ENCODE measurements at places on chromosomes 13 and 19.

DNA sequence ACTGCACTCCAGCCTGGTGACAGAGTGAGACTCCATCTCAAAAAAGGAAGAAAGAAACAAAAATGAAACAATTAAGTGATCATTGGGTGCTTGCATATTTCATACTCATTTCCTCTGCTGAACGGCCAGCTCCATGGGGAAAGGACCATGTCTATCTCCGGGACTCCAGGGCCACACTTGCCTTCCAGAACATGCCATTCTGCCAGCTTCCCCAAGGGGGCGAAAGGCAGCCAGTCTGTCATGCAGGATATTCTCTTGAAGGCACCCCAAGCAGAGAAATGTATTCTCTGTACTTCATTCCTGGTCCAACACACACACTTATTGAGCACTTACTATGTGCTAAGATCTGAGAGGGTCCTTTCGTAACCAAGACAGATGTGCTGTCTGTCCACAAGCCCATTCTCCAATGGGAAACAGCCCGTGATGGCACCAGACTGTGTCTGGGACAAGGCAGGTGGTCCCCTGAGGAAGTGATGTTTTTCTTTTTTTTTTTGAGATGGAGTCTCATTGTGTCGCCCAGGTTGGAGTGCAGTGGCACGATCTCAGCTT, 10.2 kb upstream of the CARM1 start:
- DNase-seq: peak; percentile 92

- no peak for DNase-seq
Measured at GRCh38 chr13:112241288-112241687, 134.9 kb upstream of the SPACA7 start.

GRCh38 chr19:9075064-9075949, 11.6 kb upstream of the OR1M1 start:
- DNase-seq: peak; percentile 99

- DNase-seq: no peak
Measured at GRCh38 chr13:41694545-41695301, 237.4 kb downstream of the RGCC start.

GRCh38 chr13:50594276-50595051, 249.0 kb downstream of the DLEU7 start:
- peak; percentile 67 for DNase-seq

DNA sequence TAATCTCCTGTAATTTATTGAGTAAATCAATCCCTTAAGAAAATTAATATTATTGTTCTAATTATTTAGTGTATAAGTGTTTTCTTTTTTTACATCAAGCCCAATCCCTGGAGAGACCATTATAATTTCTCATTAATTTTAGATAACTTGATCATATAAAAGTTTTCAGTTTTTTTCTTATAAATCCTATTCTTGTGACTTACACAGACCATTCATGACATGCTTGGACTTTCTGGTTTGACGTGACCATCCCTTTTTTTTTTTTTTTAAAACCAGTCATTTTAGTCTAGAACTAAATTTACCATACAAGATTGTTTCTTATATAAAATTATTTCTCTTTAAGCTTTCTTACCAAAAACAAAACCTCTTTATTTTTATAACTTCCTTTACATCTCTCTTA, 5.4 kb upstream of the MTRF1 start:
- DNase-seq: peak; percentile 66

DNA sequence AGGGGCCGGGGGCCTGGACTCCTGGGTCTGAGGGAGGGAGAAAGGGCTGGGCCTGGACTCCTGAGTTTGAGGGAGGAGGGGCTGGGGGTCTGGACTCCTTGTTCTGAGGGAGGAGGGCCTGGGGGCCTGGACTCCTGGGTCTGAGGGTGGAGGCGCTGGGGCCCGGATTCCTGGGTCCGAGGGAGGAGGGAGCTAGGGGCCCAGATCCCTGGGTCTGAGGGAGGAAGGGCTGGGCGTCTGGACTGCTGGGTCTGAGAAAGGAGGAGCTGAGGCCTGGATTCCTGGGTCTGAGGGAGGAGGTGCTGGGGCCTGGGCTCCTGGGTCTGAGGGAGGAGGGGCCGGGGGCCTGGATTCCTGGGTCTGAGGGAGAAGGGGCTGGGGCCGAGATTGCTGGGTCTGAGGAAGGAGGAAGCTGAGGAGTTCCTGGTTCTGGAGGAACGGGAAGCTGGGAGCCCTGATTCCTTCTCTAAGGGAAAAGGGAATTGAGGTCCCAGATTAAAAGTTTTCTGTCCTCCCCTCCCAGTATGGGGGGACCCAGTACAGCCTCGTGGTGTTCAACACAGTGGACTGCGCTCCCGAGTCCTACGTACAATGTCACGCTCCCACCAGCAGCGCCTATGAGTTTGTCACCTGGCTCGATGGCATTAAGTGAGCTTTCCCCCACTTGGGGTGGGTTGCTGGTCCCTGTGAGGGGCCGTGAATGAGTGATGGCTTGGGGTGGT, 721 bp downstream of the MED25 start:
- DNase-seq: peak; percentile 60

- DNase-seq: no peak
Measured at GRCh38 chr13:75771818-75772217, 135.7 kb downstream of the LMO7 start.

- no peak for DNase-seq
Measured at GRCh38 chr13:70835371-70835770, 727.1 kb upstream of the KLHL1 start.

DNA sequence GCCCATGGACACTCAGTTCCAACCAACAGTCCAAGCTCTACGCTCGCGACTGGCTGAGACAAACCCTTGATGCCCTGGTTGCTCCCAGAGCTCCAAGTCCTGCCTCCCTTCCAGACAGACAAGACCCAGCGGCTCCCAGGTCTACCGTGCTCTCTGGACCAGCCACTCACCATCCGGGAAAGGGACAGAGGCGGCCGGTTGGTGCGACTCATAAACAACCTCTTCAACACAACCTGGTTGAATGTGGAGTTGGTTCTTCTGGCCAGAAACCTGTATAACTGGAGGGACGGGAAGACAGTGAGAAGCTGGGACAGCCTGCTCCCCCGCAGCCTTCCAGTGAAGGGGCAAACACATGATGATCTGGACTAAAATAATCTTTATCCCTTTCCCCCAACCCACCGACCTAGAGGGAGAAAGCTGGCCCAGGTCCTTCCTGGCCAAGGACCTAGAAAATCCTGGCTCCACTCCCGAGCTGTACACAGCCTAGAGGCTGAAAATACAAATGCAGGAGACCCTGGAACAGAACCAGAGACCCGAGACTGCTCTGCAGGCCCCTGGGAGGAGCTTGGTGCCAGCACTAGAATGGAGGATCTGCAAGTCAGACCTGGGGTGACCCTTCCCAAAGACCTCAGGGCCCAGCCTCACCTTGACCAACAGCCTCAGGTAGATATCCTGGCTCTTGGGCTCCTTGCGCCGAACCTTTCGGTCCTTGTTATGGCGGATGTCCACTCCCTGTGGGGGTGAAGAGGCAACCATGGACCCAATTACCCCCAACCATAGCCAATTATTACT, 1.6 kb downstream of the RPL18 start:
- DNase-seq: no peak

GRCh38 chr19:6086068-6086788, 24.1 kb downstream of the RFX2 start:
- DNase-seq: no peak

- no peak for DNase-seq
Measured at GRCh38 chr19:41936416-41936850, 8.2 kb upstream of the ERFL start.

DNA sequence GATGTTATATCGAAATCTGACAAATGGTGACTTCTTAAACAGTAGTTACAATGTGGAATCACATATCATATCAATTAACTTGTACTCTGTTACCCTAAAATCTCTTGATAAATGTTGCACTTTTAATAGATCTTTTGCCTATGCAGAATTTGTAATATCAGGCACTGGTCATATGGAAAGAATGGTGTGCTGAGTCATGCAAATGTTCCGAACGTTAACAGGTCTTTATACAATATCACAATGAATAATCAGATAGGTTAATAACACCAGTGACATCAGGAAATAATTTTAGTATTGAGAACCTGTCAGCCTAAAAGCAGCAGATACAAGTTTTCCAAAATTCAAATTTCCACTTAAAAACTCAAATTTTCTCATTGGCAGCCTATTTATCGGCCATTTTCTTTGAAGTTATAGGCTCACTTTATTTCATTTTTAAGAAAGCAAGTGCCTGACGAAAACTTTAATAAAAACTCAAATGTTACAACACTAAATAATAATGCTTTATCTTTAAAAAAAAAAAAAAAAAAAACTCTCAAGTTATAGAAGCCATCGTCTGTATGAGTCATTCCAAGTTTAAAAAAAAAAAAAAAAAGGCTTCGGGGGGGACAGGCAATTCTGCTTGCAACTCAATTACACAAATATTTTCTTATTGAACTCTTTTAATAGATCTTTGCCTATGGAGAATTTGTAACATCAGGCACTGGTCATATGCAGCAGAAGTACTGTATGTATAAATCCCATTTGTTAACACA, 180.9 kb downstream of the DIAPH3 start:
- DNase-seq: no peak

DNA sequence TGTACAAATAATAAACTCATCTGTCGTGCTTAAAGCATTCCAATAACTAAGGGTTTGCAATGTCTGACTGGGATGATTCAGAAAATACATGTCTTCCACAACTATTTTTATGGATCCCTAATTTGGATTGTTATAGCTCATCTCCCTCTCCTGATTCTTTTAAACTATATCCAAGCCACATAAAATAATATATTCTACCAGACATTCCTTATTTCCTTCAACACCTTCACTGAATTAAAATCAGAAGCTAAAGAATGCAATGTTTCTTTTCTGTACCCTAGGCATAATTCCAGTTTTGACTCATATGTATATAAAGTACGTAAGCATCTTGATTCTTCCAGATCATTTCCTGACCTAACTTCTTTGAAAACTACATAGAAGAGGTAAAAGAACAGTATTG, 420.4 kb downstream of the EFNB2 start:
- DNase-seq: no peak

DNA sequence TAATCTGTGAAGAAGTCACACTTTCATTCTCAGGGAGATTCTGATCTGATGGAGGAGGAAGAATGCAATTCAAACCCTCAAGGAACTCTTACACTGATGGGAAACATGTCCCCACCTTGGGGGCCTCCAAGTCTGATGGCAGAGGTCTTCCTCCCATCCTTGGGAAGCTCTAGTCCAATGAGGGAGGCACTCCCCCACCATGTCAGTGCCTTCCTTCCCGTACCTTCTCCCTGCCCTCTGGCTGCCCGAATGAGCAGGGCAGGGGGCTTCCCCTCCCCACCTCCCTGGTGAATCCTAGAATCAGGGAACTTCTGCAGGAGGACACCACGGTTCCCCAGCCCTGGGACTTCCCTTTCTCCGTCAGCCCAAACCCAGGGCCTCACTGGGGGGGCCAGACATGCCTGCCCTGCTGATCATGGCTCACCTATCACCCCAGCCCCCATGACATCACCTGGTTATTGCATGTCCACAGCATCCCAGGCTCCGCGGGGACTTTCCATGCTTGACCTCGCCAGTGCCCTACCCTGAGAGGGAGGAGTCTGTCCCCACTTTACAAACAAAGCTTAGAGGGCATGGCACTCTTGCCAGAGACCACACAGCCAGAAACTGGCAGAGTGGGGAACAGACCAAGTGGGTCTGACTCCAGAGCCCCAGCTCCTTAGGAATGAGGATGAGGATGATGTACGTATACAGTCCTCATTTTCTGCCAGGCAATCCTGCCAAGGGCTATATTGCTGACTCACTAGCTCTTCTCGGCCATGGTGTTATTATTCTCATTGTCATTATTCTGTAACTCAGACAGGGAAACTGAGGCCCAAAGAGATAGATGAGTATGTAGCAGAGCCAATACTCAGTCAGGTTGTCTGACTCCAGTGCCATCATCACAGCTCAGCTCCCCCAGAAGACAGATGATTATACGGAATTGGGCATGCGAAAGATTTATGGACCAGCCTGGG, 9.6 kb upstream of the BCL3 start:
- no peak for DNase-seq
